ENCODE measurements at places on chromosomes 5 and 9.

- peak; percentile 80 for DNase-seq
These were observed 27.9 kb upstream of the BASP1 start for GRCh38 chr5:17189381-17190036.

DNA sequence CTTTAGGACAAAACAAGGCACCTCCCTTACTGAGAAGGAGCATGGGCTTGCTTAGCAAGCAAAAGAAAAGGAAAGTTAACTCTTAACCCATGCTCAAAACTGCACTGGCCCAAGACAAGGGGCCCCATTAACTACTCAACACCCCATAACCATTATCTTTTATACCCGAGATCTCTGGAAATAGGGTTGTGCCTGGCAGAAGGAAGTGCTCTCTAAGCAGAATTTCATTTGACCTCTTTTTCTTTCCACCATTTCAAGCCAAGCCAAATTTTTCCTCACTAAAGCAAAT lies 167.2 kb downstream of the RASEF start:
- DNase-seq, result no peak

GRCh38 chr9:130107955-130108354 lies 54.2 kb downstream of the GPR107 start:
- no peak for DNase-seq

DNA sequence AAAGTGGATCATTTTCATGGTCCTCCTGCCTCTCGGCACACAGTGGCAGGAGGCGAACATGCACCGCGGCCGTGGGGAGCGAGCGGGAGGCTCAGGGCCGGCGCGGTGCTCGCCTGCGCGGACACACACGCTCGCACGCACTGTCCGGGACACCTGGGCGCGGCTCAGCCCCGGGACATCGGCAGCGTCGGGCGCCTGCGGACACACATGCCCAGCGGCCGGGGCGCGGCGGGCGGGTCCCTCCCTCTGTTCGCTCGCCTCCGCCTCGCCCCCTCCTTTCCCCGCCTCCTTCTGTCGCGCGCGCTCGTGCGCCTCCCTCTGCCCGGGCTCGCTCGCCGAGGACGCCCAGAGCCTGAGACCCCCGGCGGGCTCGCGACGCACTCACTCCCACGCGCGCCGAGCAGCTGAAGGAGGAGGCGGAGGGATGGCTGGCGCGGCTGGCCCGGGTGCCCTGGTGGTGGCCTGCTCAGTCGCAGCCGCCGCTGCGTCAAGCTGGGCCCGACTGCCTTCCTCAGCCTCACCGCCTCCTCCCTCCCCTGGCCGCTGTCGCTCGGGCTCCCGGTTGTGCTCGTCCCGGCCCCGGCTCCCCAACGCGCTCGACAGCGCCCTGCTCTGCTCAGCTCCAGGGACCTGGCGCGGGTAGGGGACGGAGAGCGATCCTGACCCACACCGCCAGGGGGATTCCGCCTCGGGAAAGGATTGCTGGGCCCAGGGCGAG lies at the start of gene FRMD3:
Gene FRMD3, minus strand, starts transcription at position 230 of the 718 bp plus-strand sequence. Its CDS starts 170 bp downstream, at position 60.
- peak; percentile 90 for DNase-seq

GRCh38 chr5:101084353-101084752 lies 181.3 kb upstream of the ST8SIA4 start:
- no peak for DNase-seq

GRCh38 chr9:14671377-14671776 lies 21.9 kb downstream of the ZDHHC21 start:
- DNase-seq, result no peak

- no peak for DNase-seq
These were observed 365.0 kb upstream of the SEMA6A start for GRCh38 chr5:116939641-116940040.

- DNase-seq, result no peak
These were observed 158.0 kb downstream of the TRIO start for GRCh38 chr5:14301186-14301585.
